CD8-positive, alpha-beta memory T cell (primary cell): ENCODE measurements at places on chromosomes 11 and 22. TPM values are rescaled to one million over a fixed set of nuclear protein-coding genes. Genes with fewer than 3 reads are reported as not detected.

The BAIAP2L2 gene
- 0.53 TPM for total RNA-seq

The CARD16 gene
- total RNA-seq: 10.3 TPM

The SEC14L2 gene
- total RNA-seq: 4.9 TPM

The RAB38 gene
- 3.1 TPM for total RNA-seq

The PLAAT5 gene
- total RNA-seq: 0.89 TPM

DNA sequence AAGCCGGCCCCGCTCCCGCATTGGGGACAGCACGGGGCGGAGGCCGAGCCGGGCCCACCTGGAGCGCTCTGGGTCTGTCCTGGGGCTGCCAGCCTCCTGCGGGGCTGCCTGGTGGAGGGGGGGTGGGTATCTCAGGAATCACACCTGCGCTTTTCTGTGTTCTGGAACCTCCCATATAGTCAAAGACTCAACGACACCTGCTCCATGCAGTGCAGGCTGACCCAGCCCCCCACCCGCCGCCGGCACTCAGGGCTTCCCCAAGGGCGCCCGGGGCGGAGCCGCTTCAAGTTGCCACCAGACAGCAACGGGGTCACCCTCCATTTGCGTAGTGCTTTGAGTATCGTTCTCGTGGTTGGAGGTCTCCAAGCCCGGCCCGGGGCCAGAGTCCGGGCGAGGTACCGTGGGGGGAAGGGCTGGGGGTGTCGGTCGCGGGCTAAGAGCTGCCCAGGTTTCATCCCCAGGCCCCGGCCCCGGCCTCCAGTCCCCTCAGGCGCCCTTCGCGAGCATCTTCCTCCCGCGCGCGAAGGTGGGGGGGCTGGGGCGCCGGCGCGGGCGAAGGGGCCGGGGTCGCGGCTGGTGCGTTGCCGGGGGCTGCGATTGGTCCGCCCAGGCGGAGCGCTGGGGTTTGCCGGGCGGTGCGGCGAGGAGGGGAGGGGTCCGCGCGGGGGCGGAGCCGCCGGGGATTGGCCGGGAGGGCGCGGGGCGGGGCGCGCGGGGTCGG lies 6.6 kb downstream of the TSPAN4 start:
- DNase-seq: peak; percentile 28

- no peak for DNase-seq
These were observed 1.8 kb upstream of the CARS1 start for GRCh38 chr11:3058753-3059664.

DNA sequence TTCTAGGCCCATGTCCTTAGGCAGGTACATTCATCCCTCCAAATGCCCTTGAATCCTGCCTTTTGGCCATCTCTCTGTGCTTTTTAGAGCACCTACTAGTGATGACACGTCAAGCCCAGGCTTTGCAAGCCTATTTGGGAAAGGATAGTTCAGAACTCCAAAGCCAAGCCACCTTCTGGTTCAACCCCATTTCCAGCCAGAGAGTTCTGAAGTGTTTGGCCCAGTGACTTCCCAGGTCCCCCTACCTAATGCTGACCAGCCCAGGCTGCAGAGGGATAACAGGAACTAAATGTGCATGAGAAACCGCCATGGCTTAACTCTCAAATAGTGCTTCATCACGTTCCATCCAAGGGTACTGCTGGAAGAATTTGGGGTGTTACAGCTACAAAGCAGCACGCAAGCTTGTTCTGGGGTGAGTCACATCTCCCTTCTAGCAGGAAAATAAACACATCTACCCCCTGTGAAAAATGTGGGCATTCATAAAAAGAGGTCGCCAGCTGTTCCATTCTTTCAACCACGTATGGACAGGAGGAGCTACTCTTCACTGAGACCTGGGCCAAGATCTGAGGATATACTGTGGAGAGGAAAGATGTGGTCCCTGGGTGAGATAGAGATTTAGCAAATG lies 2.0 kb upstream of the FXYD6 start:
- no peak for DNase-seq

GRCh38 chr11:36273110-36273509 lies 16.1 kb downstream of the COMMD9 start:
- no peak for DNase-seq

DNA sequence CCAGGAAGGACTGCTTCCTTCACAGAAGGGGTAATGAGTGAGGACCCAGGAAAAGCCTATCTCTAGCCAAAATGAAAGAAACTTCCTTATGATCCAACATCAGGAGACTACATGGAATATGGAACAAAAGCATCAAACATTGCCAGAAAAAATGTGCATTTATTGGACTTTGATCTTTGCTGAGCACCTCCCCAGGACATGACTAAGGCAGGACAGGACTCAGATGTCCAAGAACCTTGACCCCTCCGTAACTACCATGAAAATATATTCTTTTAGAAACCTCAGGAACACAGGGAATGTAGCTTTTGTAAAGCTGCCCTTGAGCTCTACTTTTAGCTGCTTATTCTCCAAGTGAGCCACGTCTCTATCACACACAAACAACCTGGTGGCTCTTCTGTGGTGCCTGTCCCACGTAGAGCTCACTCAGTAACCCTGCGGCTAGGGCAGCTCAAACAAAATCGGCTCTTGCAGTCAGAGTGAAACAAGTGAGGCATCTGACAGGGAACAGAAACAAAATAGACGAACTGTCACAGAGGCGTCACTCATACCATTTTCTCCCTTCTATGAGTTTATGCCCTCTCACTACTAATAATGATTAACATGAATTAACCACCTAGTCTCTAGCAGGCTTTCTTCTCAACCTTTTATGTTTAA lies 471.5 kb upstream of the API5 start:
- DNase-seq: no peak

DNA sequence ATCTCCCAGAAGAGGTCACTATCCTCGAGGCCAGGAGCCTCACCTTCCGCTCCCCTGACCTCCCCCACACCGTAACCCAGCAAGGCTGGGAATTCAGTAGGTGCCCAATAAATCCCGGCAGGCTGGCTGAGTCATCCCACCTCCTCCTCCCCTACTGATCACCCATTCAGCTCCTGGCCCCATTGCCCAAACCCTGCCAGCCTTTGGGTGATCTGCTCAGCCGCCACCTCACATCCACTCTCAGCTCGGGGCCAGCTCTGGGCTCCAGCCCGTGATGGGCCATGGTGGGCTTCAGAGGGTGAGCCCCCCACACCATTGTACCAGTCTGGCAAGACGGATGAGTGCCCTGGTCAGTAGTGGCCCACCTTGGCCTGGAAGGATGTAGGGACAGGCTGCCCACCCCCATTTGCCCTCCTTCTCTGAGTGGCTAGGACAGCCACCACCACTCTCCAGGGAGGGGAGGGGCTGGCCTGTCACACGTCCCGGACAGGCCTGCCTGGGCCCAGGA lies 8.2 kb downstream of the TRPM5 start:
- no peak for DNase-seq

DNA sequence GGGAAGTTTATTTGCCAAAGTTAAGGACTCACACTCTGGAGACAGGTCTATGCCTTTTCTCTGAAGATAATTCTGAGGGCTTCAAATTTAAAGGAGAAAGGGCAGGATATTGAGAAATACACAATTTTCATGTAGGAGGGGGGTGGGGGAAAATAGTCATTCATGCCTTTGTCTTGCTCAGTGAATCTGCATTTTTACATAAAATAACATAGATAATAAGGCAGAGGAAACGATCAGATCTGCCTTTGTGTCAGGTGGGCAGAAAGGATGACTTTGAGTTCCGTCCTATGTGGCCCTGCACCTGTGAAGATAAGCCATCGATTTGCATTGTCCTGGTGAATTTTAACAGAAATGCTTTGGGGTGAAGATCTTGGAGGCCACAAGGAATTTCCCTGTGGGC lies 76.8 kb downstream of the SC5D start:
- DNase-seq: no peak
